ENCODE measurements at places on chromosomes 3 and 15.

DNA sequence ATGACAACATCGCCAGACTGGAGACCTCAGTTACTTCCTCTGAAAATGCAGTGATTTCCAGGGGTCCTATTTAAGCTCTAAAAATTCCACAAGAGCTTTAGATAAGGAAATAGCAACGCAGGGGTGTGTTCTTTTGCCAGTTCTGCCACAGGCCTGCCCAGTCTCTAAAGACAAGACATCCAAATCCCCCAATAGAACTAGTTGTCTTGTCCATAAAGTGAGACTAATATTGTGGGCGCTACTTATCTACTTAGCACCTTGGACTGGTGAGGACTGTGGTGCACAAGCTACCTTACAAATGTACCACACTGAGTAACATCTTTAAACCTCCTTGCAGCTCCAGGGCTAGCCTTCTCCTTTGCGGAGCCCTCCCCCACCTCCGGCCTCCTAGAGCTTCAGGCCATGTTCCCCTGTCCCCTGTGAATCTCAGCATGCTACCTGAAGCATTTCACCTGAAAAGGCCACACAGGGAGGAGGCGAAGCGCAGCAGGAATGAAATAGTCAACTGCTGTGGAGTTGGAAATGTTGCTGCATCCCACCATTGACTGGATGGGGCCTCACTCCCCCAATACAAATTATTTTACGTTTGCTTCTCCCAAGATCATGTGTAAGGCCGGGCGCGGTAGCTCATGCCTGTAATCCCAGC, 9.6 kb upstream of the LRRC2 start:
- no peak for DNase-seq

GRCh38 chr15:79886124-79886523, 10.7 kb downstream of the MTHFS start:
- DNase-seq = no peak

DNA sequence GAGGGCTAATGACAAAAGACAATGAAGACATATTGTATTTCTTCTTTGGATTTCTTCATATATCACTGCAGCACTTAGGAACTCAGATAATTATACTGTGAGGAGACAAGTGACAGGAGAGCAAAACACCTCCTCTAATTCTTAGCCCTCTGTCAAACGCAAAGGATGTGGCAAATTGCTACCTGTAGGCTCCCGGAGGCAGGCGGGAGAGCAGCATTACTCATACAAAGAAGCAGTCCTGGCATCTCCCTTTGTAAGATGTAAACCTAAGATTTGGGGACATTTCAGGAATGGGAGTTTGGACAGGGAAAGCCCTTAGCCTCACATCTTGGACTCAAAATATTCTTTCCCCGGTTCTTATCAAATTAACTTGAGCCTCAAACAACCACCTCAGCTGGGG, 460.8 kb downstream of the SOX2 start:
- DNase-seq = no peak

DNA sequence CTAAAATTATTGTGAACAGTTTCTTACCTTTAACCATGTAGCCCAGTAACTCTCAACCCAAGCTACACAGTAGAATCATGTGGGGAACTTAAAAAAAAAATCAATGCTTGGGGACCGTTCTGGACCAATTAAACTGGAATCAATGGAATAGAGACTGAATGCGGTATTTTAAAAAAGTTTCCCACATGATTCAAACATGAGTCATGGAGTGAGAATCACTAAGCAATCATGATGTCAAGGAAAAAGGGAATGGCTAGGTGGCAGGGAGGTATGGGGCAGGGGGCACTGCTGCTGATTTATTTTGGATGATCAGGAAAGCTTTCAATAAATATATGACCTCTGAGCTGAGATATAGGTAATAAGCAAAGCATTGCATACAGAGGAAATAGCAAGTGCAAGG, 250.5 kb upstream of the RORA start:
- peak; percentile 16 for DNase-seq

DNA sequence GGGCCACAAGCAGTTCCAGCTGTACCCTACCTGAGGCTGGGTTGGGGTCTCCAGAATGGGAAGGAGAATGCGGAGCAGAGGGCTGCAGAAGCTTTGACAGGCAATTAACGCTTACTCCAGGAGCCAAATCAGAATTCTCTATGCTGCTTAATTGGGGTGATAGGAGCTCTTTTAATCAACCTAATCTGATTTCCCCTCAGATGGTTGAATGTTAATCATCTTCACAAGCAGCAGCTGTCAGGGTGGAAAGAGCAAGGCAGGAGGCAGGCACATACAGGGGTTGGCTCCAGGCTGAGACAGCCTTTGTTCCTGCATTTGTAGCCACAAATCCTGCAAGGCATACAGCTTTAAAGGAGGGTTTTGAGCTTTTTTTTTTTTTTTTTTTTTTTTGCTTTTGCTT, 2.6 kb downstream of the CILP start:
- no peak for DNase-seq

DNA sequence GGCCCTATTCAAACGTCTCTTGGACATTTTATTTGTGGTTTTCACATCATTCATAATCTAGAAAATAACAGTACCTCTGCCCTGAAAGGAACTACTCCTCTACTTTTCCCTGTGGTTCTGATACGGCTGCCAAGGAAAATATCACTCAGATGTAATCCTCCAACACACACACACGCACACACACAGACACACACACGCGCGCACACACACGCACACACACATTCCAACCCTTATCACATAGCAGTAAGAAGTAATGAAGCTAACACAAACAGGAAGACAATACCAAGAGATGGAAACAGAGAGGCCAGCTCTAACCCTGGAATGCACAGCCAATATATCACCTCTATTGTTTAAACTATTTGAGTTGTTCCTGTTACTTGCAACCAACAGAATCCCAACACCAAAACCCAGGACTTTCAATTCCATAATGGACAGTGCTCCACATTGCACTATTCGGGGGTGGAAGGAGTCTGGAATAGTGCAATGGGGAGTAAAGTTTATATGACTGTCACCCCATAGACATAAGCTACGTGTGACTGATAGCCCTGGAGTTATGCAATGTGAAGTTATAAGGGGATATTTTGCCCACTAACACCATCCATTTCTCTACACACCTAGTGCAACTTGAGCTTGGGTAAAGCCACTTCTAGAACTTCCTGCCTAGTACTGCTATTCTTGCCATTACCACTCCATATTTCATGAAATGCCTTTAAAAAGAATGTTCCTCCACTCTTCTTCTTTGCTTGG, 71.3 kb upstream of the FNDC3B start:
- peak; percentile 91 for DNase-seq

DNA sequence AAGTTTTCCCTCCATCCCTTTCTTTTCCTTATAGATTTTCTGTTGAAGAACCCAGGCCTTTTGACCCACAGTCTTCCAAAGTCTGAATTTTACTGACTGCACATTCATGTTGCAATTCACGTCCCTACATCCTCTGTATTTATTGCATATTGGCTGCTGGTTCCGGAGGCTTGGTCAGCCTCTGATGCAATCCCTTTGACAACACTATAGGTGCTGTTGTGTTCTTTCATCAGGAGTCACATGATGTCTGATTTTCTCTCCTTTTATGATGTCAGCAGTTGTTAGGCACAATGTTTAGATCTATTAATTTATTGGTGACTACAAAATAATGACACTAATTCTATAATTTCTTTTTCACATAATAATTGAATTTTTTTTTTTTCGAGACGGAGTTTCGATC, 8.7 kb downstream of the CYP1A1 start:
- DNase-seq = no peak

- no peak for DNase-seq
Observed at GRCh38 chr3:55165704-55166405, 238.0 kb upstream of the LRTM1 start.

GRCh38 chr15:68875377-68876116, 54.8 kb upstream of the SPESP1 start:
- DNase-seq = peak; percentile 82

- no peak for DNase-seq
Observed at GRCh38 chr3:93867425-93867824, 106.3 kb downstream of the PROS1 start.

- DNase-seq = peak; percentile 44
Observed at GRCh38 chr15:90001062-90001682, at the start of gene ZNF710. Gene ZNF710 (plus strand): TSS chr15:90001324. CDS start chr15:90067138, 65,814 bp downstream.

GRCh38 chr3:138180375-138181029, 5.8 kb upstream of the DBR1 start:
- peak; percentile 57 for DNase-seq

DNA sequence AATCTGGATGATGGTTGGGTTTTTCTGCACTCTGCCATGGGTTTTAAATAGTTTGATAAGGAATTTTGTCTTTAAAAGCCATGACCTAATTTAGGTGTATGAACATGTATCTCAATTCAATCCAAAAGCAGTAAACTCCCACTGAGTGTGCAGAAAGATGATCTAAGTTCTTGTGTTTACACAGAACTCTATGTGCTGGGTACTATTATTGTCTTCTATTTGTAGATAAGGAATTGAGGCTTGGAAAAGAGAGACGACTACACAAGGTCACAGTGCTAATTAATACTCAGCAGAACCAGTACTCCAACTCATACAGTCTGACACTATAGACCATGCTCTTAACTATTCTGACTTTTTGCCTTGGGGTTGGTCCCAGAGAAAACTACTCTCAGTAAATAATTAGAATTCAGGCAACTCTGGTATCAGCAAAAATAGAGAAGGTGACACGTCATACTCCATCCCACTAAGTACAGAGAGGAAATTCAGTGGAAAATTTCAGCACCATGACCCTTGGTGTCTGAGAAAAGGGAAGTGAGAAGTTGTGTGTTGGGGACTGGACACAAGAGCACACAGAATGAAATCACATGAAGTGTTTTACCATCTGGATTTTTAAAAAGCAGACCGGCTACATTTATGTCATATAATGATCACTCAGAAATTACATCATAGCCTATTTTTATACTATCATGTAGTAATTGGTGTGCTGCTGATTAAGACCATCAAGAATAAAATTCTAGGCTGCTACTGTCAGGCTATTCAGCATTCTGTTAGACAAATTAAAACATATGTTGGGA, 18.3 kb upstream of the MYH15 start:
- DNase-seq = no peak

- DNase-seq = no peak
Observed at GRCh38 chr3:50442945-50443579, 60.4 kb downstream of the CACNA2D2 start.

- DNase-seq = no peak
Observed at GRCh38 chr3:120338517-120338916, 10.6 kb downstream of the LRRC58 start.

- DNase-seq = no peak
Observed at GRCh38 chr3:106088304-106088703, 219.5 kb upstream of the CBLB start.

- DNase-seq = peak; percentile 39
Observed at GRCh38 chr3:46895204-46895660, 17.7 kb downstream of the PTH1R start.

DNA sequence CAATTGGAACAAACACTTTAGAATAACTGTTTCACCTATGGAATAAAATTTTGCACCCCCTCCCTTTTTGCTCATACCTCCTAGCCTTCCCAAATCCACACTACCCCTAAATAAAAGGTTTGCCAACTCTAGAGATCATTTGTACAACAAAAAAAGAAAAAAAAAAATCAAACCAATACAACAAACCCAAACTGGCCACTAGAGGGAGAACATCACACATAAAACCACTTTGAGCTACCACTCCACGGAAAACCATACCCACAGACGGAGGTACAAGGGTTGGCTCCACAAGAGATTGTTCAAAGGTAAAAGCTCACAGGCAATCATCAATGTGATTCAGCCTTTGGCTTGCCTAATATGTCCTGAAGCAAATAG, 47.6 kb downstream of the SETMAR start:
- DNase-seq = peak; percentile 44

DNA sequence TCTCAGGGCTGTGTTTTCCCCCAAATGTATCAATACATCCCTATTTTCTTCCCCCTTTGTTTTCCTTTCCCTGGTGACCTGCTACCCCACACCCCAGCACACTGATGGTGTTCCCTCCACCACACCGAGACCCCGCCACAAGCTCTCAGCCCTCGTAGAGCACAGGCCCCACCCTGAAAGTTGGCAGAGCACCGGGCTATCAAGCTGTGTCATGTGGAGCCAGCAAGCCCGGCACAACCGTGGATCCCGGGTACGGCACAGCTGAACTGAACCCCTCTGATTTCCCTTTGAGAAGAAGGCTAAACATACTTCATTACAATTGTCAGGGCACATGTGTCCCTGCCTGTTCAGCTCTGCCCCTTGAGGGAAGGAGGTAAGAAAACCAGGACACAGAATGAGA, 69.9 kb downstream of the LRIG1 start:
- no peak for DNase-seq

GRCh38 chr3:186208296-186208989, 99.6 kb upstream of the ETV5 start:
- DNase-seq = no peak

- DNase-seq = no peak
Observed at GRCh38 chr3:31530960-31531335, 1.8 kb upstream of the STT3B start.

DNA sequence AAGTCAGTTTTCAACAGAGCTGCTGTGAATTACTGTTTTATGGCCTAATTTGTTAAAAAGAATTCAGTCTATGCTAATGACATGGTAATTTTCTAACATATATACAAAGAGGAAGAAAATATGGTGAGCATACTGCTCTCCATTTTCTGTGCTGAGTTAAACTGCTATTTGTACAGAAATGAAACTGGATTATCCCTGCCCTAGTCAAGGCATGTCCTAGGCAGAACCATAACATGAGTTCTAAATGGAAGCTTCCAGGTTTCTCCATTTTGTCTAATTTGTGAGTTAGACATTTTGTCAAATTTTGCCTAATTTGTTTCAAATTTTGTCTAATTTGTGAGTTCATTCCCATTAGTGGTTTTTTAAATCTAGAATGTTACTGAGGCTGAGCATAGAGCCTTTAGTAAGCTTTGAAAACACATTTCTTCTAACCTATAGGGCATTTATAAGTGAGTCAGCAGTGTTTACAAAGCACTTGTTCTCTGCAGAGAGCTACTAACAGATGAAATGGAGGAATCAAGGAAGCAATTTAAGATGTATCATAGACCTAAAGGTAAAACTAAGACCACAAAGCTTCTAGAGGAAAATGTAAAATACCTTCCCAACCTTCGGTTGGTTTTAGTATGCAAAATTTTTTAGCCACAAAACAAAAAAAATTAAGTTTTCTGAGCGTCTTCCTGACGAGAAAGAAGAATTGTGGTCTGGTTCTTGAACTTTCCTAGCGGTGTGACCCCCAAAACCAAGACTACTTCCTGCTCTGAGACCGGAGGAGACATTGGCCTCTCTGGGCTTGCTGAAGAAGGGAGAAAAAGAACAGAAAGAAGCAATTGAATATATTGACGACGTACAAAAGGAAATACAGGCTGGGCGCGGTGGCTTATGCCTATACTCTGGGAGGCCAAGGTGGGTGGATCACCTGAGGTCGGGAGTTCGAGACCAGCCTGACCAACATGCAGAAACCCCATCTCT, 9.8 kb downstream of the P2RY14 start:
- no peak for DNase-seq

GRCh38 chr3:143337387-143337786, 217.8 kb downstream of the CHST2 start:
- DNase-seq = no peak

GRCh38 chr3:106030627-106030963, 161.8 kb upstream of the CBLB start:
- no peak for DNase-seq

GRCh38 chr3:163450698-163451097, 1627.6 kb downstream of the SI start:
- DNase-seq = no peak

- no peak for DNase-seq
Observed at GRCh38 chr3:25294169-25294805, 133.8 kb upstream of the RARB start.
